ENCODE measurements at places on chromosomes 3 and 15. TPM values are rescaled to one million over a fixed set of nuclear protein-coding genes. Genes with fewer than 3 reads are reported as not detected.

TMEM212 gene
- not detected for total RNA-seq

WDR93 gene
- not detected for total RNA-seq

RARRES1 gene
- not detected for total RNA-seq

PTX3 gene
- not detected for total RNA-seq

SAMMSON gene
- not detected for total RNA-seq

TMIE gene
- not detected for total RNA-seq

GPR156 gene
- 0.13 TPM for total RNA-seq

HRG gene
- total RNA-seq, result not detected

MYO1E gene
- 26.5 TPM for total RNA-seq

ARGFX gene
- total RNA-seq, result not detected

SOX14 gene
- total RNA-seq, result not detected

RFC4 gene
- 118 TPM for total RNA-seq
